ENCODE measurements at places on chromosomes 5 and 9.

DNA sequence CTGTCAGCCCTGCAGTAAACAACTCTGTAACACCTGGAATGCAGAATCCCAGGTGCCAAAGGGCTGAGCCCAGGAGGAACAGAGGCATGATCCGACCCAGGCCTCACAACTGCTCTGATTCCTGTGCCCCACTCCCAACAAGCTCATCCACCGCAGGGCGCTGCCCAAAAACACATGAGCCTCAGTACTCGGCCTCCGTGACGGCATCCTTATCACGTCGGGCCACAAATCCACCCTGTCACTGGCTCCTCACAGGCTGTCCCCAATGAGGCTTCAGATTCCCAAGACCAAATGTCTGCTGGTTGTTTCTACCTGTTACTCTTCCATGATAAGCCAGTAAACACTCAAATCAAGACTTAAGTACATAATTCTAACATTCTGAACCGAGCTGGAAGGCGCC, 15.2 kb downstream of the QSOX2 start:
- no peak for DNase-seq

DNA sequence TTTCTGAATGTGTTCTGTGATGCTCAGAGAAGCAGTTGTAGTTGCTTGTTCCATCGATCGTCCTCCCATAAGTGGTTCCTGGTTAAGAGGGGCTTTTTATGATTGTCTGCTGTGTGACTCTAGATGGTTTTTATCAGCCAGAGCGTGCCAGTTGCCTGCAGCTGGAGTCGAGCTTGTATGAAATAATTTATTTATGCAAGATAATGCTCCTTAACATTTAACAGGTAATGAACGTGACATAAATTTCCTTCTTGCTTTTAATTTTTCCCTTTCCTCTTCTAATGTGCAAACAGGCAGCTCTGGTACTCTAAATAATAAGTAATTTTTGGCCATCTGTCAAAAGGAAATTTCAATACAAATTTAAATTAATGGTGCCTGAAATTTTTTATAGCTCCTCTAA, 84.4 kb downstream of the TLE4 start:
- no peak for DNase-seq

DNA sequence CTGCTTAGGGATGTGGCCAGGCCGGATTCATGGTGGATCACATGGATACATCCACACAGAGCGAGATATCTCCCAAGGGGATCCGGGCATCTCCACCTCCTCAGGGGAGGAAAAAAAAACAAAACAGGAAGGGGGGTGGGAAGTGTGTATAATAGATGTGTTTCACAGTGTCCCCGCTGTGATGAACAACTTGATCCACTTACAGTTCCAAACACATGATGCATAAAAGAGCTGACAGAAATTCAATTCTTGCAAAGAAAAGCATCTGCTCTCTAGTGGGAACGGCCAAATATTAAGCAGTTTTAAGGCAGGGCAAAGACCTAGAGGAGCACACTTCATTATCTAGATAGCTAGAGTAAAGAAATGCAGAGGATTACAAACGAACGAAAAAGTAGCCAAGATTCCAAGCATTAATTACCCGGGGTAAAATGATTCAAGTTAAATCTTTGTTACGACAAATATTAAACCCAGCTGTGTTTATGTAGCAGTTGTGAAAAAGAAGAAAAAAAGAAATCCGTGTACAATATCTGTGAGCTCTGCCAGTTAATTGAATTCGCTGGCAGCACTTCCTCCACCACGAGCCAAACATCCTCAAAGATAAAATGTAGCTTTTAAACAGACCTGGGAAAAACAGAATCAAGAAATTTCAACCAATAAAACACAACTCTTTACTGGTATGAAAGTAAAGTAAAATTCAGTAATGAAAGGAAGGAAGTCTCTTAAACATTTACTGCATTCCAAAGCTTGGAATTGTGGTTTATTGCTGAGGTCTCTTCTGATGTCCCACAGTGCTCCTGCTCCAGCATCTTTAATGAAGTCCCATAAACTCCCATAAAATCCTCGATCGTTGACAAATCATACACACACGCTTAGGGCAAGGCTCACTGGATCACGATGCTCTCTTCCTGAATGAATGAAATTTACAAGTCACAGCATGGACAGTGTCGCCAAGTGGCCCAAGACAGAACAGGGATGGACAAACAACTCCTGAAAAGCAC, 213.0 kb downstream of the CRB2 start:
- no peak for DNase-seq

- no peak for DNase-seq
Observed at GRCh38 chr5:138635265-138635664, 60.1 kb upstream of the HSPA9 start.

- no peak for DNase-seq
Observed at GRCh38 chr5:167832609-167833008, 458.8 kb upstream of the WWC1 start.
